ENCODE measurements at places on chromosomes 7 and 10.

- no peak for DNase-seq
Observed at GRCh38 chr7:136869001-136869961, 829 bp downstream of the CHRM2 start.

DNA sequence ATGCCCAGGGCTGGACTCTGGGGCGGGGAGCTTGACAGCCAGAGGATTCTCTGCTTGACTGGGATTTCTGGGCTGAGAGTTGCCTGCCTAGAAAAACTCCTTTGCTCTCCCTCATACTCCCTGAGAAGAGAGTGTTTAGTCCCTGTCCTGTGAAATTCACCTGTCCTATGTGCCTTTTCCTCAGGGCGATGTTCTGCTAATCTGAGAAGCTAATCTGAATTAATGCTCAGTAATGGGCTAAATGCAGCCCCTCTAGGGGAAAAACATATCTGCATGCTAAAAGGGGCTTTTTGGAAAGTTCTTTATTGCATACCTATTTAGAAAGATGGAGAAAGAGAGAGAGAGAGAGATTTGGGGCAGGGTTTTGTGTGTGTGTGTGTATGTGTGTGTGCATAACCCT is 454.4 kb downstream of the GATA3 start:
- DNase-seq: no peak

DNA sequence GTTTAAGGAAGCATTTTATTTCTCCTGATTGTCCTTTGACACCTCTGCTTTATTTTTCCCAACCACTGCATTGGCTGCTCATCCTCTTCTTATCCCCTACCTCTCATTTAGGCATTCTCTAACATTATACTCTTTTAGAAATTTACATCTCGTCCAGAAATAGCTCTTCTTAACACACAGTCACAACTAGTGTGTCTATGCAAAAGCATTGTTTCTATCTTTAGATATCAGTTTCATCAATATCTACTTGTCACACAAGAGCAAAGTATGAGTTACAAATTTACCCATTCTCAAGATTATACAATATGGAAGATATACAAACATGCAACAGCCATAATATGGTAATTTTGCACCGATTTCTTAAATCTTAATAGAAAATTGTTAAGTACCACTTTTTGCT is 35.7 kb upstream of the MDFIC start:
- no peak for DNase-seq

- no peak for DNase-seq
Observed at GRCh38 chr10:29496341-29497162, 138.2 kb downstream of the SVIL start.

DNA sequence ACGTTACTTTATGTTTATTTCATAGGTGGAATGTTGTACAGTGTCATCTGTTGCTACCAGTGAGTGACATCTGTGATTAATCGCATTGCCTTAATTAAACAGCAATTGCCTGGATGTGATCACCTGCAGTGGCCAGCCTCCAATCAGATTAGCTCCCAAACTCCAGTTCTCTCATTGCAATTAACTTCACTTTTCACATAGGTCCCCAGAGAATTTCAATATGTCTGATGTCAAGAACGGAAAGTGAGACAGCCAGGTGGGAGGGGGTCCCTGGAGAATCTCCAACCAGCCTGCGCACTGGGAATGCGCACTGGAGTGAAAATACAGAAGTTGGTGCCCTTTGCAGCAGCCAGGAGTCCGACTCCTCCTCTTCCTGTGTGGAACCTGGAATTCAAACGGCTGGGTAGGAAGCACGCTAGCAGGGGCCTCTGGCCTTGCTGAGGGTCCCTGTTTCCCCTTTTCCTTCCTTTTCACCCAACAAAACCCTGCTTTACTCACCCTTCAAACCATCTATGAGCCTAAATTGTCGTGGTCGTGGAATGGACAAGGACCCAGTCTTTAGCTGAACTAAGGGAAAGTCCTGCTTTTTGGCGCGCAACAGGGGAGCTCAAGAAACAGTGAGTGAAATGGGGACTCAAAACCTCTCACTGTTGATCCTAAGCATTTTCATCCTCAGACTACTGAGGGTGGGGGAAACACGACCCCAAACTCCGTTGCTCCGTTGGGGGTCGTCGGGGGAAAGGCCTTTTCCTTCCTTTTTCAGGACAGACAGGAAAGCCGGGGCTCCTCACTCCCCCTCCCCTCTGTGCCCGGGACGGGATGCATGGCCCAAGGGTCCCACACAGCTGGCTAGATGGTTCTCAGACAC is 1355.5 kb upstream of the LRRTM3 start:
- DNase-seq: no peak

- no peak for DNase-seq
Observed at GRCh38 chr7:99437946-99438572, 539 bp downstream of the PTCD1 start.

DNA sequence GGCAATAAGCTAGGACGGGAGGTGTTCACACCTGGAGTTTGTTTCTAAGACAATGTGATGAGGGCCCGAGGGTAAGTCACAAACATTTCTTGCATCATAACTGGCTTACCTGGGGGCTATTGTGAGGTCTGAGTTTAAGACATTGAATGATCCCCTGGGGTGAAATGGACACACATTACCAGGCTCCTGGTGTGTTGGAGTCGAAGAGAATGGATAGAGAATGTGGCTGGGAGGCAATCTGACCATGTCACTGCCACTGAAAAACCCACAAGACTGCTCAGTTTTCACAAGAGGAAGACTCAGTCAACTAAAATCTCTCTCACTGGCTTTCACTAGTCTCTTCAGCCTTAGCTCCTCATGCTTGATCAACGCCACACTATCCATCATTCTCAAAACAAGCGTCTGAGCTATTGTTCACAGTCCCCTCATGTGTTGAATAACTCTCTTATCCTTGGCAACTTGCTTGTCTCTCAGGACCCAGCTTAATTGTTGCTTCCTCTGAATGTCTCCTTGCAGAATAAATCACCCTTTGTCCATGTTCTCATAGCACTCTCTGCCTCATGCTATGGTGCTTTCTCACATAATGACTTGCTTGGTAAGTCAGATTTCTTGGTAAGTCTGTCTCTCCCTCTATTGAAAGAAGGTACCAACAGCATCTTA is at the start of gene C10orf120:
Gene C10orf120, minus strand, starts transcription at position 51 of the 660 bp plus-strand sequence. CDS start 56 bp downstream, outside the sequence.
- no peak for DNase-seq

DNA sequence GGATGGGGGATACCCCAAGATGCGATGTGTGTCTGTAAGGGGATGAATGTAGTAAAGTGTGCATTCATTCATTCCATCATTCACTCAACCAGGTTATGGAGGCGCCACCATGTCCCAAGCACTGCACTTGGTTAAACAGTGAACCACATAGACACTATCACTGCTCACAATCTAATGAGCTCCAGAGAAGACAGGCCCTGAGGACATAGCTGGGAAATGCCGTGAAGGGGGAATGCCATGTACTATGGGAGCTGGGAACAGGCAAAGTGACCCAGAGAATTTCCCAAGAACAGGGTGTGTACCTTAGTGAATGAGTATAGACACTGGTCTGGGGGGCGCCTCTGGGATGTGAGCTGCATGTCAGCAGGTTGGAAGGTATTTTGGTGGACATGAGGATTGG is 44.5 kb upstream of the LBX1 start:
- no peak for DNase-seq

DNA sequence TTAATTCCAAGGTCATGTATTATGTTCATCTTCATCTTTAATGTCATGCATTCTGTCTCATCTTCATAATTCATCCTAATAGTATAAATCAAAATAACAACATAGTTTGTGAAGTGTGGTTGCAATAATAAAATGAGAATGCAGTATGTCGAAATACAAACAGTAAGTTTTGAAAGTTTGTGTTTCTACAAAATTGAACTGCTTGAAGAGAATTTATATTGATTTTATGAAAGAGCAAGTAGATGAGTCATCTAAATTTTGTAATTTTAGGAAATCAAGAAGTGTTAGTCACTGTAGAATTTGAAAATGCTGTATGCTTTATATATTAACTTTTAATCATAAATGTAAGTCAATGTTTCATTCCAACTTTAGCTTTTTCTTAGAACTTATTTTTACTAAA is 190.5 kb upstream of the PPP1R3A start:
- no peak for DNase-seq

GRCh38 chr7:139557857-139558581 is 34.5 kb downstream of the CLEC2L start:
- DNase-seq: no peak

DNA sequence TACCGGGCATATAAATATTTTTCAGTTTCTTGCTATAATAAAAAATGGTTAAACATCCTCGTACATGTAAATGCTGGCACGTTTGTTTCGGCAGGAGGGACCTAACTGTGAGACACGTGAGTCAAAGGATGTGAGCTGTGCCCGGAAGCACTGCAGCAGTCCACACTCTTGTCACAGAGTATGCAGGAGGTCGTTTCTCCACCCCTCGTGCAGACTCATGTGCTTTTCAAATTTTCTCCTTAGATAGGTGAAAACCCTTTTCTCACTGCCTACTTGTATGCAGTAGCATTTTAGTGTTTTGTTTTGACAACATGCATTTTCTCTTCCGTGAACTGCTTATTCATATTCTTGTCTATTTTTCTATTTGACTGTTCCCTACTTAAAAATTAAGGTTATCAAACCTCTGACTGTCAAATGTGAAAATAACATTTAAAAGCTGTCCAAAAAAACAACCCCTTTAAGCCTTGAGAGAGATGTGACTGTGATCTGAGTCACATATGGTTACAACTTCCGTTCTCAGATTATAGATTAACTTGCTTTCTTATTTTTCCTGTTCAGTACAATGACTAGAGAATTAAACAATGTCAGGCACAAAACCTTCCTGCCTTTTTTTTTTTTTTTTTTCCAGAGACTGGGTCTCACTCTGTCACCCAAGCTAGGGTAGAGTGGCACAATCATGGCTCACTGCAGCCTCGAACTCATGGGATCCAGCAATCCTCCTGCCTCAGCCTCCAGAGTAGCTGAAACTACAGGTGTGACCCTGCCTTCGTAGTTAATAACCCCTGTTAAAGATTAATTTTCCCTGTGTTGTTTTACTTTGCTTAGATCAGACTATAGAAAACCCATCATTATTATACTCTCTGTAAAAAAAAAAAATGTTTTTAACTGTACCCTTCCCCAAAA is 45.1 kb downstream of the DPY19L1 start:
- DNase-seq: no peak

GRCh38 chr10:125933693-125934092 is 37.3 kb downstream of the FANK1 start:
- DNase-seq: no peak

GRCh38 chr7:27581119-27581518 is 81.6 kb downstream of the HIBADH start:
- no peak for DNase-seq

DNA sequence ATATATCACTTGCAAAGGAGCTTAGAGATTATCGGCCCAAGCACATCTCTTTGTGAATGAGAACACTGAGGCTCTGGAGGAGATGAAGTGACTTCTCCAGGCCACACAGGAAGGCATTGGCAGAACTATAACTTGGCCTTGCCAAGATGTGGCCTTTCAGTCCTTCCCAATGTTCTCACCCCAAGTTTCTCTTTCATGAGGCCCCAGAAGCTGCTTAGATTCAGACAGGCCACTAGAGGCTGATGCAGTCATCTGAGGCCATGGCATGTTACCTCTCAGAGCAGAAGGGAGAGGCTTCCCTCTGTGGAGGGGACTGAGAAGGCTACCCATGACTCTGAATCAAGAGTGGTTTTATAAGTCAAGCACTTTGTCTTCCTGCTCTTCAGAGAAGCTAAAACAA is 1003.7 kb downstream of the LRMDA start:
- DNase-seq: no peak

DNA sequence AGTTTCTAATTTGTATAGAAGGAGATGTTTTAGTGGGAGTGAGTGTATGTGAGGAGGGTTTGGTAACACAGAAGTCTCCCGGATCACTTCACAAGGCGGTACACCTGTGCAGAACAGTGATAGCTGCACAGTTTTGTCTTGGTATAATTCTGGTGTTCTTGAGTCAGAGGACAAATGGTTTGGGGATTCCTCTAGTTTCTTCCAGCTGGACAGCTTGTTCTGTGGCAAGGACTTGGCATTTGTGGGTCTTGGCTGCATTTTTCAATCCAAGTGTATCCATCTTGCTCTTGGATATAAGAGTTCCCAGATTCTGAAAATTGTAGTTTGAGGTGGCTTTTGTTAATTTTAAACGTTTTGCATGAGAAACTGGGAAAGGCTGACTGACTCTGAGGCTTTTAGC is 135.7 kb downstream of the AHR start:
- DNase-seq: no peak

DNA sequence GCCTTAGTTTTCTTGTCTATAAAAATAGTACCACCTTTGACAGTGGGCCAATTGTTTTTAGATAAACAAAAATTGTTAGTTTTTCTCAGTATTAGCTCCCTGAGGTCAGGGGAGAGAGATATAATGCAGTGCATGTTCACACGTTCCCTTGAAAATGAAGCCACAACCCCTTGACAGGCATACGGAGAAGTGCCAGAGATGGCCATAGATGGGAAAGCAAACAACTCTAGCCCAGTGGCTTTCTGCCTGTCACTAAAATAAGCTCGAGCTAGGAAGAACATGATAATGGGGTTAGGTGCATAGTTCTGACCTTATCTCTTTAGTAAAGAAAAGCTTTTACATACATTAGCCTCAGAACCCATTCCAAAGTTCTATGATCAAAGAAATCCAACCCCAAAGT is 124.9 kb downstream of the CHRM2 start:
- DNase-seq: no peak

- no peak for DNase-seq
Observed at GRCh38 chr7:46979439-46979838, 602.5 kb downstream of the TNS3 start.

DNA sequence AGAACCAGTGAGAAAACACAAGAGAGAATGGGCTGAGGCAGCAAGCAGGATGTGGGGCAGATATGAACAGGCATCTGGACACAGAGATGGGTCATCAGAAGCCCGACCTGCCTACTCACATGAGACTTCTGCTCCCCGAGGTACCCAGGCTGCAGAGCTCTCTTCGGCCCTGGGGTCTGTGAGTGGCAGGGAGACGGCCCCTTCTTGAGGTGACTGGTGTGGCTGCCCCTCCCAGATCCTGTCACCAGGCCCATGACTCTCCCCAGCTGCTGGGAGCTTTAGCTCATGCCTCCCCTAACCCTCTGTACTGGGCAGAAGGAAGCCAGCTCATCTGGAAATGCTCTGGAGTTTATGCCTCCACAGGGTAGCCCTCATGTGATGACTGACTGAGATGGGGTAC is 157.6 kb upstream of the PCBD1 start:
- DNase-seq: no peak

DNA sequence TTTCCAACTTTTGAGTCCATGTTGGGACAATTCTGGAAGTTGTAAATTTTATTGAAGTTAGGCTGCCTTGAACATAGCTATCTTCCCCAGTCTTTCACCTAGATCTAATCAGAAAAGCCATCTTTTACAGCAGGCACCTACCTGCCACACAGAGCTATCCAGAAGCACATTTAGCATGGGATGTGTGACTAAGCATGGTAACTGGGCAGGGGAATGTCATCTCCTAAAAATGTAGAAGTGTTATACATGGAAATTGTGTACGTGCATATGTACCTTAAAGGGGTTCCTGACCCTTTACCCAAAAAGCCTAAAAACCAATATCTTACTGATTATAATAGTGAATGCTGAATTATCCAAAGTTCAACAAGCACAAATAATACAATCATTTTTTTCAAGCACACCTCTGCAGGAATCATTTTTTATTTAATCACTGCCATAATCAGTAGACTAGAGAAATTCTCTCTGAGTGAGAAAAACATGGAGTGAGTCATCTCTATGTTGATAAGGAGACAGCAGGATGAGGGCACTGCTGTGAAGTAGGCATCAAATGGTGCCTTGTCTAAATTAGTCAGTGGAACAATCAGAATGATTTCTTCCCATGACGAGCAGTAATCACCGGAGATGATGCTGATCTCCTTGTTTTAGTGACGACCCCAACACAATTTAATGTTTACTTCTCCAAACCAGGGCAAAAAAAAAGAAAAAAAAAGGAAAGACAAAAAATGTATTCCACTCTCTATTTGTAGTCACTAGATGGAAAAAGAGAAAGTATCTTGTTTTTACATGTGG is 75.9 kb downstream of the SORBS1 start:
- DNase-seq: no peak
